ENCODE measurements at places on chromosomes 1 and 21.

- DNase-seq, result no peak
These were observed 50.1 kb downstream of the KLHDC7A start for GRCh38 chr1:18530587-18531502.

GRCh38 chr1:231827337-231828105, 200.9 kb downstream of the DISC1 start:
- DNase-seq, result peak; percentile 69

GRCh38 chr21:35329940-35330660, 281.0 kb upstream of the RUNX1 start:
- no peak for DNase-seq

DNA sequence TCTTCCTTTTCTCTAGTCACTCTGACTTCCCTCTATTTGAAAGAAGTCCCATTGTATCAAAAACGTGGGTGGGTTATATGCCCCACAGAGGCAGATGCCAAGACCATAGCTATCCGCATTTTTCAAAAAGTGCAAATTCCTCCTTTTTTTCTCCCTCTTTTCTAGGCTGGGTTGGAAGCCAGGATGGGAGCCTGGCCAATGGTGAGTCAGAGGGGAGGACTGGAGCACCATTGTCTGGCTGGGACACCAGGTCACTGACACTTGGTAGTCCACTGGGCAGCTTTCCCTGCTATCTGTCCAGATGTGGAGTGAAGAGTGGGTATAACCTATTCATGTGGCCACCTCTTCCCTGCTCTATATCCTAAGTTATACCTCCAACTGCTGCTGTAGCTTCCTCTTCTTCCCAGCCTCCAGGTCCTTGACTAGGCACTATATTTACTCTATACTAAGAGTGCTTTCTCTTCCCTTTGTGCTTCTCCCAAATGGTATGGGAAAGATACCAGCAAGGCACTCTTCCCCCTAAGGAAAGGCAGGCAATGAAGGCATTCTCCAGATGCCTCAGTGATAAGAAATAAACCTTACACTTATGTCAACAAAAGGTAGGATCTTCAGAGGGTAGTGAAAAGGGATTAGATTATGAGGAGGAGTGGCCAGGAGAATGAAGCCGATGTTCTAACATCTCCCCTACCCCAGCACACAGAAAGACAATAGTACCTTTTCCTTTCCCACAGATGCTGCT, 12.9 kb downstream of the PI4KB start:
- peak; percentile 63 for DNase-seq

GRCh38 chr1:39933956-39934941, 20.7 kb upstream of the MFSD2A start:
- no peak for DNase-seq

All from pulmonary artery endothelial cell (primary cell).